SJSA1 (cell line): ENCODE measurements at places on chromosomes 1 and 21. TPM values are rescaled to one million over a fixed set of nuclear protein-coding genes. Genes with fewer than 3 reads are reported as not detected.

MRPL24 gene
- total RNA-seq: 70.0 and 126 TPM in 2 replicates

C1orf198 gene
- total RNA-seq: 94.1 and 156 TPM in 2 replicates

DNA sequence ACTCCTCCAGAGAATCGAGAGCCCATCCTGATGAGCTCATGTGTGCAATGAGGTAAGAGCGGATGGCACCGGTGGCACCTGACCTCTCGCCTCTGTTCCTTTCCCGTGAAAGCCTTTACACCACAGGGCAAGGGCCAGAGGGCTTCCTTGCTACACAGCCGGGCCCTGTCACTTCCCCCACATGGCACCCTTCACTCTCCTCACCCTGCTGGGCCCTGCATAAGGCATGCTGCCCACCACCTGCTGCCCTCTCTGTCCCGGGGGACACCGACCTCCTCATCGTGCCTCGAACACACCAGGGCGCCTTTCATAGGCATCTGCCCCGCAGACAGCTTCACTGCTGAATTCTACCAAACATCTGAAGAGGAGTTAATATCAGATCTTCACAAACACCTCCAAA lies 45.1 kb upstream of the C1orf174 start:
- H3K36me3 ChIP-seq: no peaks in the 10 kb centered on the region
- no peaks in the 10 kb centered on the region for H3K27me3 ChIP-seq
- no peak for DNase-seq
- no peak overlapping the region for H3K4me3 ChIP-seq
- H3K4me1 ChIP-seq: no peaks in the 10 kb centered on the region
- no peak overlapping the region for H3K27ac ChIP-seq

- DNase-seq: peak; percentile 82
- H3K36me3 ChIP-seq: no peaks in the 10 kb centered on the region
- no peak overlapping the region for H3K27ac ChIP-seq
- peaks cover 14% of the 10 kb centered on the region for H3K4me1 ChIP-seq
These were observed 1.3 kb downstream of the HES3 start for GRCh38 chr1:6245086-6245868.

DNA sequence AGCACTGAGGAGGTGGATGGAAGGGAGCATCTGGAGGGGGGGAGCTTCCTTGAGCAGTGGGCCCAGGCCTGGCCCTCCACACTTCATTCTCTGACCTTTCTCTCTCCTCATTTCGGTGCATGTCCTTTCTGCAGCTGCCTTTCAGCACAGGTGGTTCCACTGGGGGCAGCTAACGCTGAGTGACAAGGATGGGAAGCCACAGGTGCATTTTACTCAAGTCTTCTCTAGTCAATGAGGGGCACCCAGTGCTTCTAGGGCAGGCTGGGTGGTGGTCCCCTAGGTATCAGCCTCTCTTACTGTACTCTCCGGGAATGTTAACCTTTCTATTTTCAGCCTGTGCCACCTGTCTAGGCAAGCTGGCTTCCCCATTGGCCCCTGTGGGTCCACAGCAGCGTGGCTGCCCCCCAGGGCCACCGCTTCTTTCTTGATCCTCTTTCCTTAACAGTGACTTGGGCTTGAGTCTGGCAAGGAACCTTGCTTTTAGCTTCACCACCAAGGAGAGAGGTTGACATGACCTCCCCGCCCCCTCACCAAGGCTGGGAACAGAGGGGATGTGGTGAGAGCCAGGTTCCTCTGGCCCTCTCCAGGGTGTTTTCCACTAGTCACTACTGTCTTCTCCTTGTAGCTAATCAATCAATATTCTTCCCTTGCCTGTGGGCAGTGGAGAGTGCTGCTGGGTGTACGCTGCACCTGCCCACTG lies 43.2 kb downstream of the YARS1 start:
- DNase-seq: no peak
- H3K4me1 ChIP-seq: peaks cover 43% of the 10 kb centered on the region
- no peak overlapping the region for H3K27ac ChIP-seq
- H3K27me3 ChIP-seq: no peaks in the 10 kb centered on the region

DAB1 gene
- total RNA-seq: not detected in 2 replicates

- H3K4me1 ChIP-seq: no peaks in the 10 kb centered on the region
- no peak overlapping the region for H3K27ac ChIP-seq
- no peaks in the 10 kb centered on the region for H3K27me3 ChIP-seq
- H3K36me3 ChIP-seq: no peaks in the 10 kb centered on the region
- DNase-seq: no peak
- no peak overlapping the region for H3K4me3 ChIP-seq
These were observed 279.9 kb downstream of the DNM3 start for GRCh38 chr1:172121081-172121717.
